Adipocyte (in vitro differentiated cells): ENCODE measurements at places on chromosomes 12 and 14.

GRCh38 chr14:68957775-68958174, 21.3 kb downstream of the ACTN1 start:
- DNase-seq = no peak

GRCh38 chr12:89176676-89177075, 175.6 kb downstream of the DUSP6 start:
- DNase-seq = no peak

GRCh38 chr12:53049571-53050318, at the start of gene TNS2:
TSS of gene TNS2 (plus strand) at chr12:53050065. CDS start at chr12:53050186, 121 bp downstream.
- peak; percentile 57 for DNase-seq

DNA sequence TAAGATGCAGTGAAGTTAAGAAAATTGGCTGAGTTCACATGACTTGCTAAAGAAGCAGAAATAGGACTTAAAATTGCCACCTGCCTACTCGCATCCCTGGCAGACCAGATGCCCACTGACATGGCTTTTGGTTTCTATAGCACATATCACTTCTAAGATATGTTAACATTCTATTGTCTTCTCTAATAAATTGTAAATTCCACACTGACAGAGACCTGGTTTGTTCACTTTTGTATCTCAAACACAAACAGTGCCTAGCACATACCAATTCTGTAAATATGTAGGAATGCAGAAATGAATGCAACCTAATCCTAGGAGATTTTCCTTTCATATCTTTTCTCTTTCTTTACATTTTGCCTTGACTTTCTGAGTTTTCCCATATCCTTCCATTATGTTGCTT, 1047.6 kb downstream of the AACS start:
- no peak for DNase-seq

- DNase-seq = peak; percentile 69
These were observed 59.6 kb upstream of the NCOR2 start for GRCh38 chr12:124626971-124627411.

GRCh38 chr14:58977366-58977765, 211.1 kb upstream of the DAAM1 start:
- DNase-seq = peak; percentile 31

DNA sequence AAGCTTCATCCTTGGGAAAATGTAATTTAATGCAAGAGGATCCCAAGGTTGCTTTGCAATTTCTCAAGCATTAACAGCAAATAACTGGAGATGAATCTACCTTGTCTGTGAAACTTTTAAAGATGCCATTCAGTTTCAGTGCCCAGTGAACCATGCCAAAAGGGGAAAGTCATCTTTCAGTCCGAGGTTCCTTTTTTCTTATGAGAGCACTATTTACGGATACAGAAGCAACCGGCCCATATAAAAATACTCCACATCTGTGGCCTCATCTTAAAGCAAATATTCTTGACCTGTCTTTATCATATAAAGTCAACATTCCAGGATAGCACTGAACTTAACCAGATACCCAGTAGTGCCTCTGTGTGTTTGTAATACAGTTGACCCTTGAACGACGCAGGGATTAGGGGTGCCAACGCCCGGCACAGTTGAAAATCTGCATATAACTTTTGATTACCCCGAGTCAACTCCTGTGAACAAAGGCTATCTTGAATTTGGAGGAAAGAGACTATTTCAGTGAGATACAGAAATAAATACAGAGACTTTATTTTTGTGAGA, 209.4 kb downstream of the PCNX1 start:
- DNase-seq = no peak

DNA sequence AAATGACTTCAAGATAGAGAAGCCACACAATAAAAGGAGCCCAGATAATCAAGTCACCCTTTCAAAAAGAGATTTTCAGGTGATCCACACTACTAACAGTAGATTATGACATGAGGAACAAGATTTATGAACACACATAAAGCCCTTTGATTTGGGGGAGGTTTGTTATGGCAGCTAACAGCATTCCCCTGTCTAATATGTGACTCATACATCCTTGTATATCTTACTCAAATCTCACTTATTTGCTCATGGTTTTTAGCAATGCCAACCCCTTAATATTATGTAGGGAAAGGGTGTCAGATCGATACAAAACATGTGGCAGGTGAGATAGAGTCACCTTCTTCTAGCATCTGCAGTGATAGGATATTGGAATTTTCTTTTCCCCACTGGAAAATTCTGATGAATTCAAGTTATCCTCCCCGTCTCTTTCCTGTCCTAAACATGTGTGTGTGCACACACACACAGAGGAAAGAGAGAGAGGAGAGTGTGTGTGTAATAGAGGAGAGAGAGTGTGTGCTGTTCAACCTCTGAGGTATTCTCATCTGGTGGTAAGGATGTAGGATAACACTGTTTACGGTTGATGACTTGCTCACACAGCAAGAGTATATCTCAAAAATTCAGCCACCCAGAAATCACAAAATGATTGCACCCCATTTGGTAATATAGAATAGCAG, 319.9 kb downstream of the KCNC2 start:
- peak; percentile 16 for DNase-seq

DNA sequence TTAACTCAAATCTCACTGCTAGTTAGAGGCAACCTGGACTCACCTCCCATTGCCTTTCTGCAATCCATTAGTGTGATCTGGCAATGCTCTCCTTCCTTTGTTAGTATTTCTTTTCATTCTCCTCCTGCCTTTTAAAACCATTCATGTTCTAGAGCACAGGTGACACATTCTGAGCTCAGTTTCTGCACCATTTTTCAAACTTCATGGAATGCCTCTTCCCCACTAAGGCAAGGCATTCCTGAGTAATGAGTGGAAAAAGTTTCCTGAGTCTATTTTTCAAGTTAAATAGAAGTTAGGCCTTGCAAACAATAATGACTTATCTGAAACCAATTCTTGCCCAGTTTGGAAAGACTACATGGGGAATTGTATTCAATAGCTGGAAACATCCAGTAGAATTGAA, 1001.8 kb downstream of the BCL11B start:
- DNase-seq = no peak
